ENCODE measurements at places on chromosomes 5 and 9.

DNA sequence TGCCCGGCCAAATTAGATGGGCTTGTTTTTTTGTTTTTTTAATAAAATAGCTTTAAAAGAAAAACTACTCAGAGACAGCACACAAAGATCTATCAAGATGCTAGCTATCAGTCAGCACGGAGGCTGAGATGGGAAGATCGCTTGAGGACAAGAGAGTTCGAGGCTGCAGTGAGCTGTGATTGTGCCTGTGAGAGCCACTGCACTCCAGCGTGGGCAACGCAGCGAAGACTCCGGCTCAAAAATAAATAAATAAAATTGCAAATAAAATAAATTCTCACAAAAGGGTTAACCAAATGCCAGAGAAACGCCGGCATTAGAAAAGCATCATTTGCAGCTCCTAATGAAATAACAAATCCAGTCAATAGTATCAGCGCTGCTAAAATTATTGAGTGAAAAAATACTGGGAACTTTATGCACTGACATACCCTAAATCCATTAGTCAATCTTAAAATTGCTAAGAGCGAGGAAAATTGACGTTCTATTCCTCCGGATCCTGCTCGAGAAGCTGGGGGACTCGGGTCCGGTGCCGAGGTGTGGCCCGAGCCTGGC lies 681 bp downstream of the CPLANE1 start:
- peak; percentile 14 for DNase-seq

- DNase-seq = no peak
Observed at GRCh38 chr9:137300567-137301080, 1.4 kb downstream of the NRARP start.

- DNase-seq = no peak
Observed at GRCh38 chr9:35711501-35712428, 20.2 kb downstream of the TLN1 start.

DNA sequence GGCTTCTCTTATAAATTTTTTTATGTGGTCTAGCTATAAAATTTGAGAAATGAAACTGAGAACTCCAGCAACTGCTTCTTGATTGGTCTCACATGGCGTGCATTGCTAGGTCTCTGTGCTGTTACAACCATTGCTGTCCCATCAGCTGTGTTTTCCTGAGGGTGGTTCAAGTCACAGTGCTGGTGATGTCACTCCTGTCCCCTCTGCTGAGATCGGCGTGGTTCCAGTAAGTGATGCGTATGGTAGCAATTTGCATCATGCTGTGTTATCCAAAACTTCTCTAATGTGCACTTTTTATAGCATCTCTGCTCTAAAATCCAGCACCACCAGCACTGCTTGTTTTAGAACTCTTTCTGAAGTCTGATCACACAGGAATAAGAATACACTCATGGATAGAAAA lies 112.6 kb upstream of the ZNF608 start:
- DNase-seq = no peak

DNA sequence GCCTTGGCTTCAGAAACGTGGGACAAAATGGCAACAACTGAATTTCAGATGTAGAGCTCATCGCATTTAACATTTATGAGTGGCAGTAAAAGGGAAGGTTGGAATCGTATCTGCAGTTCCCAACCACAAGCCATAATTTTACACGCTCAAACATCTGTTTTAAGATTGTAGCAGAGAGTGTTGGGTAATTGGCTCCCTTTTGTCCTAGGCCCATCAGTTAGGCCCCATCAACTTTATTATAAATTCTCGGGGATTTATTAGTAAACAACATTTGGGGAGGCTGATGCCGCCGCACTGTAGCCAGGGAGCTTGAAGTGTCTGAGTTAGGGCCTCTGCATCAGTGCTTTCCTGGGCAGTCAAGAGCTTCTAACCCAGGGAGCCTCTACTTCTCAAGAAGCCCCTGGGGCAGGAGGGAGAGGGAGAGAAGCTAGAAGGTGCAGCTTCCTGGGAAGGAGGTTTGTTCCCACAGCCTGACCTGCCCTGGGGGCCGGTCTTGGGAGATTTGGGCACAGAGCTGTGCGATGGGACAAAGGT lies 66.2 kb downstream of the HSPA4 start:
- no peak for DNase-seq

GRCh38 chr9:31699836-31700235 lies 684.6 kb upstream of the ACO1 start:
- no peak for DNase-seq

DNA sequence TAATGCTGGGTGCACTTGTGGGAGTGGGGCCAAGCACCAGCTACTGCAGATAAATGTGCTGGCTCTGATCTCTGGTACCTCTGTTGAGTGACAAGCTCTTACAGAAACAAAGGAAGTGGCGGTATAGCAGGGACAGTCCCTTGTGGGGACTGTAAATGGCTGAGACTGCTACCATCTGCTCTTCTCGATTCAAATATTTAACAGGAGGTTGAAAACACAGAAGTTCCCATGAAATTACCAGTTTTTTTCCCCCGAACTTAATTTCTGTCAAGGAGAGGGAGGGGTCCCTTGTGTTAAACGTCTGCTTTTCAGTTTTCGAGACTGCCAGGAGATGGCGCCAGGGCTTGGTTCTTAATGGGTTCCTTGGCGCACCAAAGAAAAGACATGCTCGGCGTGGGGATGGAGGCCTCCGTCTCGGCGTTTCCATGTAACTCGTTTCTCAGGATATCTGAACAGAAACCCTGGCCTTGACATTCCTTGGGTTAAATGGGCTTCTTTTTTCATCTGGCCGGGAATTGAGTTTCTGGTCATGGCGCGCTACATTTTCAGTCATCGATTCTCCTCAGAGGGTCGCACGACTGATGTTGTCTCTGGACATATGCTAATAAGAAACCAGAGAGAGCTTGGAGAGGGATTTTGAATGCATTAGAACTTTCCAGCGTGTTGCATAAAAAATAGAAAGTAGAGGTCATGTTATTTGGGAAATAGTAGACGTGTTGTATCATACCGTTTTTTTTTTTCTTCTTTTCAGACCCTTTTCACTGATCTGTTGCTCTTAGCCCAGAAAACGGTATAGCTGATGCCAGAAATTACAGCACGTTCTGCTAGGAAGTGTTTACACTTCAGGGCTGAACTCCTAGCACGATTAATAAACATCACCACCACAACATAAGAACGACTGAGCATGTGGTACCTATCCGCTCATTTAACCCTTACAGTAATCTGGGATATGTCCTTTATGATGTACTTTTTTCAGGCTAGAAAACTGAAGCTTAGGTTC lies 64.0 kb downstream of the CARTPT start:
- peak; percentile 72 for DNase-seq

GRCh38 chr9:127148014-127148413 lies 25.6 kb upstream of the ANGPTL2 start:
- DNase-seq = no peak

GRCh38 chr9:4837261-4838188 lies 44.8 kb downstream of the RCL1 start:
- DNase-seq = peak; percentile 31

DNA sequence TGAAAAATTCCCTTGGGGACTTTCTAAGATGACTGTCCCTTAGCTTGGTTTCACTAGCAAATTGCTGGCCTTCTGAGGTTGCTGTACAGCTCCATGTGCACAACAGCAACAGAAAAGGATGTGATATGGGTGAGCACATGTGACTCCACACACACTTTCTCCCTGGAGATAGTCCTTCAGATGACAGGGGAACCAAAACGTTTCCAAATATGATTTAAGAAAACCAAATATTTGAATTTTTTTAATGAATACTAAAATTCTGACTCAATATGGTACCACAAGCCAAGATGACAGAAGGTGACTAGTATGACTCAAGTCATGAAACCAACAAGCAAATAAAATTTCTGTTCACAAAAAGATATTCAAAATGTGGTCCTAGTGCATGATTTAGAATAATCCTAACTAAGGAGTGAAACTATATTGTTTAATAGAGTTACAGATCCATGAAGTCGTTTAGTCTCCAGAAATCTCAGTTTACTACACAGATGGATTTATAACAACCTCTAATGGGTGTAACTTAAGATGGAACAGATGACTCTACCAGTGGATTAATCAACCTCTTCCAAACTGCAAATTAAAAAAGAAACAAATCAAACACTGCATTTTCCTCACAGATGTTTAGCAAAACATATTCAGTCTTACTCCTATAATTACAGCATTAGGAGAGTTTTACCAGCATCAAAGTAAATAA lies 144.8 kb upstream of the PIK3R1 start:
- DNase-seq = no peak

DNA sequence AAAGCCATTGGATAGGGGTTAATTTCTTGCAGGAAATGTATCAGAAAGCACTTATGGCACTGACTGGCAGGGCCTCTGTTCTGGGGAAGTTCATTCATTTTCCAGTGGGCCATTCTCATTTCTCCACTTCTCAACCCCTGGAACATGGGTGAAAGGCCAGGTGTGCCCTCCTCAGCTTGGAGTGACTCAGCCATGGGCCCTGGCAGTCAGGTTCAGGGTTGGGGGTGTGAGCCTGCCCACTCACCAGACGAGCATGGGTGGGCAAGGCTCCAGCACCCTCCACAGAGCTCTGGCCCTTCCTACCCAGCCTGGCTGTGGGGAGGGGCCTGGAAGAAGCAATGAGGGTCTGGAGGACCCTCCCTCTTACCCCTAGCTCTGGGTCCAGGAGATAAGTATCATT lies 174.4 kb downstream of the HSPA4 start:
- DNase-seq = no peak

GRCh38 chr5:36680066-36680465 lies 73.7 kb downstream of the SLC1A3 start:
- no peak for DNase-seq

DNA sequence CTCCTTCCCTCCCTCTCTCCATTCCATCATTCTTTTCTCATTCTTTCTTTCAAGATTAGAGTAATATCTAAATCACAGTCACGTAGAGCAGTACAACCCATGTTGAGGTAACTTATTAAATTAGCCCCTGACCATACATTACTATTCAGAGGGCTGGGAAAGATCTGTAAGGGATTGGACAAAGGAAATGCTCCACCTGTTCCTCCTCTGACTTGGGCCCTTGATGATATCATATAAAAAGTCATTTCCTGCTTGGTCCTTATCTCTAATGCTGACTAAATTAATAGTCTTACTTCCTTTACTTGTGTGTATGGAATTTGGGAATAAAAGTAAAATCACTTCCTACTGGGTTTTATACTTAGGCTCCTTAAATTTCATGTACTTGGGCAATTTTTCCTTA lies 40.8 kb downstream of the SNX18 start:
- DNase-seq = no peak

- no peak for DNase-seq
Observed at GRCh38 chr5:55935371-55935770, 59.4 kb downstream of the IL6ST start.

All from urothelium cell line (cell line).